ENCODE measurements at places on chromosomes 3 and 15.

- peak; percentile 90 for DNase-seq
Measured at GRCh38 chr3:72100601-72101187, 315.7 kb upstream of the PROK2 start.

- DNase-seq, result peak; percentile 11
Measured at GRCh38 chr3:32428092-32429068, 36.7 kb downstream of the CMTM7 start.

GRCh38 chr3:80040067-80040466 lies 272.3 kb upstream of the ROBO1 start:
- no peak for DNase-seq

GRCh38 chr3:43949594-43949993 lies 258.9 kb downstream of the ABHD5 start:
- DNase-seq, result no peak

GRCh38 chr3:76307556-76307955 lies 522.2 kb upstream of the ZNF717 start:
- DNase-seq, result no peak

GRCh38 chr3:106103383-106103782 lies 234.6 kb upstream of the CBLB start:
- DNase-seq, result no peak

- DNase-seq, result no peak
Measured at GRCh38 chr15:40550341-40551037, 14.4 kb downstream of the CCDC32 start.

DNA sequence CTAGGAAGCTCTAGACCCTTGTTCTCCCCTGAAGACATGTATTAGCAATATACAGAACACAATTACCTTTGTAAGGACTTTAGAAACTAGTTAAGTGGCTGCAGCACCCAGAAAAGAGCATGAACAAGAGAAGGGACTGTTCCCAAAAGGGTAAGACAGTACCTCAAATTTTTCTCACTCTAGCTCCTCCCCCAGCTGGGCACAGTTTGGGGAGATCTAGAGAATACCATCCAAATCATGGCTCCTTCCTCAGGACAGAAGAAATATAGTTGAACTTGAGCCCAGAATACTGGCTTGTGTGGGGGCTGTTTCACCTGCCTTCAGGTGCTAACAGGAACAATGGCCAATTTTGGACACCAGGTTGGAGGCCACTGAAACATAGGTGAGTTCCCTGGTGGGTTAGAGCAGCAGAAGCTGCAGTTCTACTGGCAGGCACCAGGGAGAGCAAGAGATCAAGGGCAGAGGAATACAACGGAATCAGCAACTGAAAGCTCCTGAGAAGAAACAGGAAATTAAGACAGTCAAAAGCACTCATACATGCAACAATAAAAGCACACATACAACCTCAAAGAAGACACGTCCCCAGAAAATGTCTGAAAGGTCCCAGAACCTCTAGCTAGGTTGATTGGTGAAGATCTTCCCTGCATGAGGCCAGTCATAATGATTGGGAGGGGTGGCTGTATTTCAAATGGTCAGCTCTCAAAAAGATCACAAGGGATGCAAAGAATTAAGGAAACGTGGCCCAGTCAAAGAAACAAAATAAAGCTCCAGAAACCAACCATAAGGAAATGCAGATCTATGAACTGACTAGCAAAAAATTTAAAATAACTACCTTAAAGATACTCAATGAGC lies 104.9 kb upstream of the ASB14 start:
- DNase-seq, result peak; percentile 20

GRCh38 chr3:168029705-168030104 lies 66.0 kb downstream of the GOLIM4 start:
- DNase-seq, result no peak

- no peak for DNase-seq
Measured at GRCh38 chr3:129345971-129346370, 67.3 kb downstream of the HMCES start.

- no peak for DNase-seq
Measured at GRCh38 chr15:89888214-89888804, 5.5 kb downstream of the AP3S2 start.

Measured in NK-92 treated with Interleukin-12 subunit alpha and Interleukin-12 subunit beta, amount 100 ng/mL, for 24 hours (cell line).